ENCODE measurements at places on chromosomes 2 and 18.

- DNase-seq: no peak
Measured at GRCh38 chr2:44957656-44958327, 16.3 kb downstream of the SIX3 start.

- DNase-seq: no peak
Measured at GRCh38 chr18:23213200-23213599, 77.9 kb downstream of the CABLES1 start.

DNA sequence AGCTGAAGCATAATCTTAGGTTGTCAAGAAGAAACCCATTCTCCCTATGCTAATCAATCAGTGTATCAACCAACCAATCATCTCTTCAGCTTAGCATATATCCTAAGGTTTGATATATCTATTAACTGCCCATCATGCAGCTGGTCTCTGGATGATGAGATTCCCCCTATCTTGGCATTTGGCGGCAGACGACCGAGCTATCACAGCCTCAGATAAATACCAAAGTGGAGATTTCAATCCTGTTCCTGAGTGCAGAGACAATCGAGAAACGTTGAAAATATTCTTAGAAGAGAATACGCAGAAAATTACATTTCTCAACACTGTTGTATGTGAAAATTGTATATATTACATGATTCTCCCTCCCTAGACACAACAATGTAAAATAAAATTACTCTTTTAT lies 259.0 kb upstream of the SIX3 start:
- no peak for DNase-seq

DNA sequence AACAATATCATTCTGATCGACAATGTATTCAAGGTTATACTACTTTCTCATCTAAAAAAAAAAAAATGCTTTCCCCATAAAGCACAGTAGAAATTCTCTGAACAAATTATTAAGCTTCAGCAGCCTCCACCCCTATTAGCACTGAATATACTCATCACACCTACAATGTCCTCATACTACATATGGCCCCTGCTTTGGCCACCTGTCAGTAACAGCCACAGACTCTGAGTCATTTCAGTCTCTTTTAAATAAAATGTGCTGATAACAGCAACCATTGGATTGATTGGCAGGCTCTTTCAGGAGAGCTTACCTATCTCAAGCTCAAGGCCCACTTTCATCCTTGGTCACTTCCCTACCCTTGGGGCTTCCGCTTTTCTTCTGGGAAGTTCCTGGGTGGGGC lies 236.7 kb downstream of the TMX3 start:
- no peak for DNase-seq

GRCh38 chr18:48905513-48905912 lies 45.3 kb downstream of the SMAD7 start:
- no peak for DNase-seq

DNA sequence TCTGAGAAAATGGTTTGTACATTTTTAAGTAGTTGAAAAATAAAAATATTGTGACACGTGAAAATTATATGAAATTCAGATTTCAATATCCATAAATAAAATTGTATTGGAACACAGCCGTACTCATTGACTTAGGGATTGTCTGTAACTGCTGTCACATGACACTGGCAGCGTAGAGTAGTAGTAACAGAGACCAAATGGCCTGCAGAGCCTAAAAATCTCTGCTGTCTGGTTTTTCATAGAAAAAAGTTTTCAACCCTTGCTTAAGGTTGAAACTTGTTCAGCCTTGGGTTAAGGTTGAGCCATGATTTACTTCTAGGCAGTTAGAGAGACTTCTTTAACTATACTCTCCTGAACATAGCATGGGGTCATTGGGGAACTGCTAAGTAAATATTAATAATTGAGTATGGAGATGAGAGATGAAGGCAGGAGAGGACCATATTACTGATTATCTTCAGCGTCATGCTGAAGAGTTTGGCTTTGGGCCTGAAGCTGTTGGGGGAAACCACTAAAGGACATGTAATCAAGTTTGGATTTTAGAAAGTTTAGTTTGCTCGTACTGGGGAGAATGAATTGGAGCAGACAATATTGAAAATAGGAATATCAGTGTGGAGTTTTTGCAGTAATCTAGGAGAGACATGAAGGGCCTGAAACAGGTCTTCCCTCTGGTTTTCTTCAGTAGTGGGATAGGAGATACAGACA lies 16.2 kb downstream of the EML4 start:
- DNase-seq: no peak

- DNase-seq: no peak
Measured at GRCh38 chr18:5717256-5717655, 173.5 kb upstream of the EPB41L3 start.

- DNase-seq: no peak
Measured at GRCh38 chr2:216318521-216318874, 53.8 kb downstream of the MARCHF4 start.

DNA sequence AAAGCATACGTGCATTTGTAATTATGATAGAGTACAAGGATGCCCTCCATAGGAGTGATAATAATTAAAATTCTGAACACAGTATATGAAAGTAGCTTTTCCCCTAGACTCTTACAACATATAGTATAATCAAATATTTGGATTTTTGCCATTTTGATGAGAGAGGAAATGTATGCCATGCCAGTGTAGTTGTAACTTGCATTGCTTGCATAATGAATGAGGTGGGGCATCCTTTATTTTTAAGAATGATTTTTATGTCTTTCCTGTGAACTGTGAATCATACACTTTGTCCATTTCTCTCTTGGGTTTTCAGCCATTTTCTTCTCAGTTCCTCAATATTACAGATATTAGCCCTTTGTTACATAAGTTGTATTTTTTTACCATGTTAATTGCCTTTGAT lies 197.5 kb downstream of the SCG2 start:
- DNase-seq: no peak

DNA sequence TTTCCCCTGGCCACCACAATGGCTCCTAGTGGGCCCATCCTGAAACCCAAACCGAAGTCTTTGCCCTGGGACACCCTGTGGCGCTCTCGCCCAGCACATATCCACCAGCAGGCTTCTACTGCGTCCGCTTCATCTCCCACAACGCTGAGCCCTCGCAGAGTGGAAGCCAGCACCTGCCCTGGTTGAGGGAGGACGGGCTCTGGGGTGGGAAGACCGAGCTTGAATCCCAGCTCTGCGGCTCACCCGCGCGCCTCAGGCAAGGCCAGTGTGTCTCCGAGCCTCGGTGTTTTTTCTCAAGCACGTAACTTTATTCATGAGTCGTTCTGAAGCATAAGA lies 15.6 kb downstream of the KLF11 start:
- DNase-seq: no peak

DNA sequence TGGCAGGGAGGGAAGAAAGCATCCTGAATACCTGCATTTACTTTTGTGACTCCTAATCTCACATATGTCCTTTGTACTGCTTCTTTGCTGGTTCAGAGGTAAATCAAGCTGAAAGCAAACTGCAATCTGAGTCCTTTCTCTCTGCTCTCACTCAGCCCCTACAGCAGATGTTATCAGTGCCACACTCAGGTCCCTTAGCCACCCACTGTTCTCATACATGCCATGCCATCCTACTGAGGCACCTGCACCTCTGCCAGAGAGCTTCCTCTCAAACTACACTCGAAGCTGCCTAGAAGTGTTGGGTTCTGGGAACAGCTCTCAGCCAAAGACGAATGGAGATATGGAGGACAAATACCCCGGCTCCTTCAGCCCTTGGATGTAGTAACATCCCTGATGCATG lies 244.5 kb downstream of the TXNL1 start:
- DNase-seq: no peak

- DNase-seq: no peak
Measured at GRCh38 chr2:170038734-170039133, 139.2 kb upstream of the MYO3B start.

GRCh38 chr18:79884294-79884962 lies 67.0 kb downstream of the SLC66A2 start:
- DNase-seq: no peak

GRCh38 chr2:196172951-196173350 lies 1.6 kb upstream of the STK17B start:
- DNase-seq: no peak

DNA sequence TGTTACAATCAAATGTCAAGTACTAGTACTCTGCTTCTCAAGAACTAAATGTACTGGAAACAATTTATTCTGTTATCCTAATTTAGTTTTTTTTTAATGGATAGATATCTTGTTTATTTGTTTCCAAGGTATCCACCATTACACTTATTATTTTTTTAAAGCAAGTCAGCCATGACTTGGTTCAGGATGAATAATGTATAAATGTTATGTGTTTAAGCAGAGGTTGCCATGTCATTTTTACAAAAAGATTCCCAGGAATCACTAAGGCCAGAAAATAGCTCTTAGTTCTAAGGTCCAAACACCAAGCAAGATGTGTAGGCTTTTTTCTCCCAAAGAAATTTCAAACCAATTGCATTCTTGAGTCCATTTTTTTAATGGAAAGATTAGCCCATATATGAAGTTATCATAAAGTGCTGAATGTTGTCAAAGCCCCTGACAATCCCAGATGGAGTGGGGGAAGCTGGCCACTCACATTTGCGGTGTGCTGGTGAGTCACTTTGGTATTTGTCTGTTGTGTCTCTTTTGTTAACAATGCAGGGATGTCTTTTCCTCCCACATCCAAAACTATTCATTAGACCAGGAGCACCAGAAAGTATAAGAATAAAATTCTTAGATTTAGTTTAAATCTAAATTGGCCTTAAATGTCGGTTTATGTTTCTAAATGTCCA lies 158.9 kb downstream of the COL6A3 start:
- no peak for DNase-seq

GRCh38 chr2:46538393-46538792 lies 59.0 kb downstream of the TMEM247 start:
- no peak for DNase-seq

- no peak for DNase-seq
Measured at GRCh38 chr18:48893608-48894600, 56.9 kb downstream of the SMAD7 start.

Data from stimulated activated CD4-positive, alpha-beta T cell treated with anti-CD3 and anti-CD28 coated beads, Interleukin-1b, Interleukin-23, amount 100 ng/mL, for 48 hours (primary cell).